ENCODE measurements at places on chromosomes 4 and X. TPM values are rescaled to one million over a fixed set of nuclear protein-coding genes. Genes with fewer than 3 reads are reported as not detected.

DNA sequence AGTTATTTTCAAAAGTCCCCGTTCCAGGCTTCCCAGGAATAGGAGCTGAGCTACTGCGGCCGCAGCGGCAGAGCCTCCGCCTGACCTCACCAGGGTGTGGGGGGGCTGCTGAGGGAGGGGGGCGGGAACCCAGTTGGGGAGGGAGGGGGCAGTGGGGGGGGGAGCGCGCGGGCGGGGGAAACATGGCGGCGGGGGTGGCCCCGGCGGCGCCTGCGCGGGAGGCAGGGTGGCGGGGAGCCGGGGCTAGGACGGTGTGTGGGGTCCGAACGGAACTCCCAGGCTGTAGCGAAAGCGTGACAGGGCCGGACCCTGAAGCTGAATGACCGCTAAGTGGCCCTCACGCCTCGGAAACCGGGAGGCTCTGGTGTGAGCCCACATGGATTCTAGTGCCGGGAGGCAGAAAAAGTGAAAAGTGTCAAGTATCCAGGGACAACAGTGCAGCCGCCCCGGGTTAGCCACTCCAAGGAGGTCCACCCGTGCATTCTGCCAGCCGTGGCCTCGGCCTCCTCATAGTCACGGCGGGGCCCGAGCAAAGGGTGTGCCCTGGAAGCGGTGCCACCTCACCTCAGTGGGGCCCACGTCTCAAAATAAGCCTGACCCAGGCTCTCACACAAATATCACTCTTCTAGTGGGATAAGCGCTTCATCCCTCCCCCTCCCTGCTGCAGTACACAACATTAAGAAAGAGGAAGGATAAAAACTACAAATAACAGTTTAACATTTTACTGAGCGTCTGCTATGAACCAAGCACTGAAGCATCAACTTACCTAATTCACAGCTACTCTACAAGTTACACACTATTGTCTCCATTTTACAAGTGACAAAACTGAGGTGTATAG is at the start of gene KLHL13:
TSS of gene KLHL13 (minus strand) at position 98 of the 838 bp plus-strand sequence. CDS start 88,337 bp downstream, outside the sequence.
- DNase-seq: peak; percentile 1
- H3K27ac ChIP-seq: no peak within 1 kb of the TSS
- H3K27me3 ChIP-seq: peaks cover 2% of the 10 kb centered on the region
- peaks cover 6% of the 10 kb centered on the region for H3K4me1 ChIP-seq
- H3K36me3 ChIP-seq: no peaks in the 10 kb centered on the region

The GAGE13 gene
- not detected for total RNA-seq

The KLHL4 gene
- total RNA-seq: not detected

The SSX2B gene
- total RNA-seq: not detected

- no peak overlapping the region for H3K4me3 ChIP-seq
- no peaks in the 10 kb centered on the region for H3K36me3 ChIP-seq
- no peak for DNase-seq
- H3K27ac ChIP-seq: no peak overlapping the region
Observed at GRCh38 chrX:39869846-39870601, 227.7 kb downstream of the BCOR start.

DNA sequence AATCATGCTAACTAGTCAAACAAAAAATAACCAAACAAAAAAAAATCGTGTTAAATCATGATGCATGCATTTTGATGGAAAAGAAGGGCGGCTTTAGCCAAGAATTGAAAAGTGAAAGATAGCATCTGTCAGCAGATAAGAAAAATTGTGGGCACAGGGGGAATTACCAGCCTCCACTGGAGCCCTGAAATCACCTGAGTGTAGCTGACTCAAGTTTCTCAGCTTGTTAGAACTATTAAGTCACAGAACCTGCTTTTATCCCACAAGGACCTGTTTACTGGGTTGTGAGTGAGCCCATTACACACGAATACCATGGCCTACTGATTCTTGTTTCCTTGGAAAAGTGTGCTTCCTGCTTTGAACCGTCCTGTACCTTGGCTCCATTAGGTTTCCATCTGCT is 85.2 kb downstream of the COX18 start:
- H3K4me1 ChIP-seq: no peaks in the 10 kb centered on the region
- no peak overlapping the region for H3K27ac ChIP-seq
- no peak overlapping the region for H3K4me3 ChIP-seq

DNA sequence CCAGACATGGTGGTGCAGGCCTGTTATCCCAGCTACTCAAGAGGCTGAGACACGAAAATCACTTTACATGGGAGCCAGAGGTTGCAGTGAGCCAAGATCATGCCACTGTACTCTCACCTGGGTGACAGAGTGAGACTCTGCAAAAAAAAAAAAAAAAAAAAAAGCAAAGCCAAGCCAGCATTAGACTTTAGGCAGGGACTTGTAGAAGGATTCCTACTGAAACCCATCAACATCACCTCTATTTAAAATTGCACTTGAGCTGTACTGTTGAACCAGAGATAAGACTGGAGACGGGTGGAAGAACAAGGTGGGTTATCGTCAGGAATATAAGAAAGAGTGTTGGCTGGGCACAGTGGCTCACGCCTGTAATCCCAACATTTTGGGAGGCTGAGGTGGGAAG is 15.7 kb upstream of the AFAP1 start:
- H3K4me3 ChIP-seq: no peak overlapping the region
- H3K4me1 ChIP-seq: peaks cover under 1% of the 10 kb centered on the region
- H3K36me3 ChIP-seq: no peaks in the 10 kb centered on the region
- H3K27me3 ChIP-seq: no peaks in the 10 kb centered on the region

- no peak overlapping the region for H3K27ac ChIP-seq
- no peak overlapping the region for H3K4me3 ChIP-seq
- DNase-seq: no peak
Observed at GRCh38 chr4:109472343-109472761, 38.7 kb downstream of the SEC24B start.

GRCh38 chr4:87953826-87954225 is 21.7 kb upstream of the SPP1 start:
- H3K27ac ChIP-seq: no peak overlapping the region
- H3K36me3 ChIP-seq: no peaks in the 10 kb centered on the region
- no peak overlapping the region for H3K4me3 ChIP-seq
- H3K4me1 ChIP-seq: no peaks in the 10 kb centered on the region

GRCh38 chr4:22498866-22499265 is 17.0 kb downstream of the ADGRA3 start:
- H3K27ac ChIP-seq: no peak overlapping the region
- no peaks in the 10 kb centered on the region for H3K36me3 ChIP-seq
- H3K27me3 ChIP-seq: no peaks in the 10 kb centered on the region
- no peaks in the 10 kb centered on the region for H3K4me1 ChIP-seq
- no peak overlapping the region for H3K4me3 ChIP-seq
- no peak for DNase-seq

GRCh38 chr4:89221167-89221867 is 86.3 kb downstream of the GPRIN3 start:
- H3K27ac ChIP-seq: no peak overlapping the region
- H3K4me3 ChIP-seq: no peak overlapping the region
- no peaks in the 10 kb centered on the region for H3K36me3 ChIP-seq
- DNase-seq: no peak
- no peaks in the 10 kb centered on the region for H3K27me3 ChIP-seq

DNA sequence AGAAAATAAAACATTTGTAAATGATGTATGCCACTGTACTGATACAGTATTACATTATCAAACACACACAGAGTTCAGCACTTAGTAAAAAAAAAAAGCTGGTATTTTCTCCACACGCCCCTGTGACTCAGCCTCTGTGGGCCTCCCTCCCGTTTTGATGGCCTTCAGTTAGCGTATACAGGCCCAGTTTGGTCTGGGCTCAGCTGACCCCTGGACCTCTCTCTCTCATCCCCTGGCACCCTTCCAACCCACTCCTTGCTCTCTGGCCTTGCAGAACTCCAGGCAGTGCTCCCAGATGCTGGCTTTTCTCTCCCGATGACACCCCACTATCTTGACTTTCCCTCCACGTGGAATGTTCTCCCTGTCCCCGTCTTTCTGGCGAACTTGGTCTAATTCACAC is 89.0 kb upstream of the LIMCH1 start:
- no peaks in the 10 kb centered on the region for H3K27me3 ChIP-seq
- no peak for DNase-seq
- no peaks in the 10 kb centered on the region for H3K36me3 ChIP-seq
- H3K4me3 ChIP-seq: no peak overlapping the region
- no peaks in the 10 kb centered on the region for H3K4me1 ChIP-seq

DNA sequence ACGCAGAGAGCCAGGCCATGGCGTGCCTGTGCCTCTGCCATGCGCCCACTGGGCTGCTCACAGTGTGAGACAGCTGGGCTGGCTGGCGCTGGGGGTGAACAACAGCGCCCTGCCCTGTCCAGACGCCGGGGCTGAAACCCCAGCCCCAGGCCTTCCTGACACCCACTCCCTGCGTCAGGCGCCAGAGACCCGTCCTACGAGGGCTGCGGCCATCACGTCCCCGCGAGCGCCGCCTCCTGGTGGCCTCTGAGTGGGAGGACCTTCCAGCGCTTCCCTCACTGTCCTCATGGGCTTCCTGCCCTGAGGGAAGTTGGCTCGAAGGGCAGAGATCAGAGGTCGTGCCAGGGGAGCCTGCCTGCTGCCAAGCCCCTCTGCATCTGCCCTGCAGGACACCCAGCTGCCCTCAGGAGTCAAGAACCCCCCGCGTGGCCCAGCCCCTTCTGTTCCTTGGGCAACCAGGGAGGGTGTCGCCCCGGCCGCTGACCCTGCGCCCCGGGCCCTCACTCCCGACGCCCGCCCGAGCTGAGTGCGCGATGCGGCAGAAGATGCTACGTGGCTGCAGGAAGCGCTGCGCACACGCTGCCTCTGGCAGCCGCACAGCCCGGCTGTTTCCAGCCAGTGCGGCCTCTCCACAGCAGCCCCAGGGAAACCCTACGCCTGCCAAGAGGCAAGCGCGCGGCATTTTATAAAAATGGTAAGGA is 16.2 kb downstream of the NELFA start:
- no peaks in the 10 kb centered on the region for H3K27me3 ChIP-seq
- no peaks in the 10 kb centered on the region for H3K4me1 ChIP-seq
- H3K4me3 ChIP-seq: no peak overlapping the region
- peaks cover 32% of the 10 kb centered on the region for H3K36me3 ChIP-seq
- H3K27ac ChIP-seq: no peak overlapping the region

The SLC6A8 gene
- total RNA-seq: 1.8 TPM

All from B cell (primary cell).